ENCODE measurements at places on chromosomes 4 and X.
A peak's percentile ranks its signal among the peaks of the same experiment; 100 is the strongest.

DNA sequence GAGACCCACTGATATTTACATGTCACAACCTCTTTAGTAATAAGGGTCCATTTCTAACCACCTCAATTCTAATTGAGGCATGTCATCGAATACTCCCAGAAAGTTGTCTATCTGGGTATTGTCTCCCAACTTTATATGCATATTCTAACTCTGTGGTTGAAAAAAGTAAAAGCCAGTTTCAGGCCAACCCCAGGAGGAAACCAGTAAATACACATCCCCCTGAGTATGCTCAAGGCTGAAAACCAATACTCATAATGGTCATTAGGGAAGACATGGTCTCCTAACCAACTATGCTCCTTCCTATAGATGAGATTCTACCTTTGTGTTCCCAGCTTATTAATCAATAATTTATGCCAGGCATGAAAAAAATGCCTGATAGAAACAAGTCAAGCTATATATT, 96.6 kb downstream of the SH3KBP1 start:
- no peak for DNase-seq

- DNase-seq = peak; percentile 40
Measured at GRCh38 chr4:65007841-65008439, 598.7 kb upstream of the TECRL start.

DNA sequence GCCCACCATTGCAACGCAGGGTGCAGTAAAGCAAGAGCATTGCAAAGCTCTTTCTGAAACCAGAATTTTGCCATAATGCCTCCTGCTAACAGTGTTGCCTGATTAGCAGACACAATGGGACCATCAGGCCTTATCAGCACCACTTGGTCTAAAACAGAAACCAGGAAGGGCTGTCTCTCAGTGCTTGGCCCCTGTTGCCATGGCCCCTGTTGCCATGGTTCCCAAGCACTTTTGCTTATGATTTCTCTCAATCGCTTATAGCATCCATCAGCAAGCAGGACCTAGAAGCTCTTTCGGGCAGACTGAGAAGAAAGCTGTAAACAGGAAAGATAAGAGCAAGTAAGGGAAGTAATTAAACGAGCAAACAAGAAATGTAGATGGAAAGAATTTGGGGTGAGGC, 36.8 kb downstream of the RTL5 start:
- peak; percentile 7 for DNase-seq

- peak; percentile 66 for DNase-seq
Measured at GRCh38 chr4:94757192-94758140, at the start of gene BMPR1B. BMPR1B (plus strand) TSS chr4:94757955; CDS start chr4:95104425, 346,470 bp downstream.

- DNase-seq = no peak
Measured at GRCh38 chr4:2939383-2940243, 23.6 kb downstream of the NOP14 start.

DNA sequence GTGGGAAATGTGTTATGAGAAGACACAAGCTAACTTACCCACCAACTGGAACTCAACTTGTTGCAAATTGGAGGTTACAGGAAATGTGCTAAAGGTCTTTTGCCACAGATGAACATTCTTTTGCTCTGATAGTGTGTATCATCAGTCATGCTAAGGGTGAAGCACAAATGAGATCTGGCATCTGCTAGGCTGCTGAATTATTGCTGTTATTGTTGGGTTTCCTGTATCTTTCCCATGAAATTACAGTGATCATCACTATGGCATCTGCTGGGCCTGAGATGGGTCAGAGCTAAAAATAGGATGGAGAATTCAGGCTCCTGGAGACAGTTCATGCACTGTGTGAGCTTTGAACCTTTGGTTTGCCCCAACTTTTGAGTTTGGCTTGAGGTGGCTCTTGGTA, 124.5 kb downstream of the NPNT start:
- DNase-seq = peak; percentile 67

GRCh38 chrX:111411557-111411956, 435 bp downstream of the DCX start:
- DNase-seq = no peak

DNA sequence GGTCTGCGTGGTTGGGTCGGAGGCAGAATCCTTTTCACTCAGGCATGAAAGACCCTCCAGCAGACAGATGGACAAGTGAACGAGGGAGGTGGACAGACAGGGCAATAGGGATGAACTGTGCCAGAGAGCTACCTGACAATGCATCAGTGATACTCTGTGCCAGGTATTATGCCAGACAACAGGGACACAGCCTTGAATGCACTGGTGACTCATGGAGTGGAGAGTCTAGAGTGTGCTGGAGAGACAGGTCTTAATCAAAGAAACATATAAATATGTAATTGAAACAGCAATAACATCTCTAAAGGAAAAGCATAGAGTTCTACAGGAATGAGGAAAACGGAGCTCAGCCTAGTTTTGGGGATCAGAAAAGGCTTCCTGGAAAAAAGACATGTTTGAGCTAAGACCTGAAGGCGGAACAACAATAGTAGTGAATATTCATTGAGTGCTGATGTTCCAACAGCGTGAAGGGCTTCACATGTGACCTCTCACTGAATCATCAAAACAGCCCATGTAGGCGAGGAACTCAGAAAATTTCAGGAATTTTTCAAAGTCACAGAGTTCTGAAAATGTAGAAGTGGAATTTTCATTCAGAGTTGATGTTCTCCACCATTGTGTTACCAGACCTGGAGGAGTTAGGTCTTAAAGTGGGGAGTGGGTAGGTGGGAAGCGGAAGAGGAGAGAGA, 20.0 kb upstream of the FGFBP2 start:
- DNase-seq = peak; percentile 21

DNA sequence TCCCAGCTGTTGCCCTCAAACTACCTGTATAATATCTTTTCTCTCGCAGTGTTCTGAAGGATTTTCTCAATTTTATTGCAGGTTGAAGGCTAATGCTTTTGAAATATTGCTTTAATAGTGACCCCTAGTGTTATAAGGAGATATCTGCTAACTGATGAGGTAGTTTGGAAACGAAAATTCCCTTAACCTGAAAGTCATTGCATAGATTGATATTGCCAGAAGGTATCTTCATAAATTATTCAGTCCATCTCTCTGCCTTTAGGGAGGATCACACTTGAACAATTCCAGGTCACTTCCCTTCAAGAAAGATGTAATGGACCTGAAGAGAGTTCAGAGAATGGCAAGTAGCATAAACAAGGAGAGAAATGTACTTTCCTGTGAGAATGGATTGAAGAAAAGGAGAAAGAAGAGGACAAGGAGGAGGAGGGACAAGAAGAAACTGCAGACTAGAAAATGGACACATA, 44.1 kb downstream of the TIGD4 start:
- peak; percentile 37 for DNase-seq

- DNase-seq = no peak
Measured at GRCh38 chr4:150579551-150580234, 2.3 kb upstream of the MAB21L2 start.

DNA sequence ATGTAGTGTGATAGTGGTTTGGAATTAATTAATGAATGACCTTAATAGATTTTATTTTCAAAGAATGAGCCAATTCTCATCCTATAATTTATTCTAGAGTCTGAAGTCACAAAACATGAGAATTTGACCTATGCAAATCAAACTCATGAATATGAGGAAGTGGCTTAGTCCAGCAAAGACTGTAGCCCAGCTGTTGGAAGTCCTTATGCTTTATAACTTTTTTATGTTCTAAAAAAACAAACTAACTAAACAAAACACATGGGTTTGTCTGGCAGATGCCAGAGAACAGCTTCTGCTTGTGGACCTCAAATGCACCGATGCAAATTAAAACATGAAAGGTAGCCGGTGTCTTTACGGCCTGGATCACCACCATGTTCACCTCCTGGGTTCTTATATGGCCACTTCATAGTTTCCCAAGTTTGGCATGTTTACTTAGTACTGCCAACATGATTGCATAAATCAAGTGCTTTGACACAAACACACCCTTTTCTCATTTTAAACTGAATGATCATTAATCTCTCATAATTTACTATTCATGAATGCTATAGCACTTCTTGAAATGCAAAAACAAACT, 277.4 kb downstream of the PAPSS1 start:
- DNase-seq = no peak

GRCh38 chr4:88730811-88731210, 33.2 kb upstream of the NAP1L5 start:
- no peak for DNase-seq

DNA sequence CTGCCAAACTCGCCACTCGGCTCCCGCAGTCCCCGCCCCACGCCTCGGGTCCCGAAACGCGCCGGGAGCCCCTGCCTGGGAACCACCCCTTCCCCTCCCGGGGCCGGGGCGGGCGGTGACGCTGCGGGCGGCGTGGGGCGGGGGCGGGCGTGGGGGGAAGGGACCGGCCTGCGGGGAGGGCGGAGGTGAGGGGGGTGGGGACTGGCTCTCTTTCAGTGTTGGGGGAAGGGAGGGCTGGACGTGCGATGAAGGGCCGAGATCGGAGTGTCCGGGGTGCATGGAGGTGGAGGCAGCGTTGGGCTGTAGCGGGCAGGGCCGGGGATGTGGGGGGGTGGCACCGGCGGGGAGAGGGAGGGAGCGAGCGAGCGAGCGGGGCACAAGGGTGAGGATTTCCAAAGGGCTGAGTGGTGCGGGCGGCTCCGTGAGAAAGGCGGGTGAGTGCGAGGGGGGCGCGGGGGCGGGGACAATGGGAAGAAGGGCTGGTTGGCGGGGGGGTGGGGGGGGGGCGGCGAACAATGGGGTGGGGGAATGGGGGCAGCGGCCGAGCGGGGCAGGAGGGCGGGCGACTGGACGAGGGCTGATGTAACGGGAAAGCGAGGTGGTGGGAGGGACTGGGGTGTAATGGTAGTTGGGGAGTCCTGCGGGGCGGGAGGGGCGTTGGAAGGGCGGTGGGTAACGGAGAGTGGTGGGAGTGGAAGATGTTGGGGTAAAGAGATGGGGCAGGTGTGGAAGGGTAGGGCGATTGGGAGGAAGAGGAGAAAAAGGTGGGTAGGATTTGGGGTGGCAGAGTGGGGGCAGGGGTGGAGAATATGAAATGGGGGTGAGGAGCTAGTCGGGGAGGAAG, 578 bp downstream of the DCUN1D4 start:
- peak; percentile 56 for DNase-seq

- peak; percentile 1 for DNase-seq
Measured at GRCh38 chr4:79528241-79528706, 120.2 kb upstream of the GK2 start.

DNA sequence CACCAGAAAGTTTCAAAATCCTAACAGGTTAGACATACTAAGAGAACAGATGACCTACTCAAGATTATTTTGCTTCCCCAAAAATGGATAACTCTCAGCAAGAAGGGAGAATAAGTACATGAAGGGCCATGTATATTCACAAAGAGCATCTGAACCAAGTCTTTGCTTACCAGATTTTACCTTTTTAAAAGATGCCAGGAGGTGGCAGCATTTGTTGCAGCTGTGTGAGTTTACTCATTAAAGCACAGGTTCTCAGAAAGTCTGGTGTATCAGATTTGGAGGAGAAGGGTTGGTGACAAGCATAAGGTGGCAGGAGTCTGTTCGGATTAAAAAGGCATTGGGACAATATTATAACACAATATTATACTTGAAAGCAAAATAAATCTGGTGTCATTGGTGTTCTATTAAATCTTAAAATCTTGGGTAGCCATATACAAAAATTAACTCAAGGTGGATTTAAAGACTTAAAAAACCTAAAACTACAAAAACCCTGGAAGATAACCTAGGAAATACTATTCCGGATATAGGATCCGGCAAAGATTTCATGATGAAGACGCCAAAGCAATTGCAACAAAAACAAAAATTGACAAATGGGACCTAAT, 51.3 kb upstream of the NFKB1 start:
- DNase-seq = peak; percentile 68

- peak; percentile 41 for DNase-seq
Measured at GRCh38 chrX:133921764-133922389, 63.5 kb downstream of the GPC3 start.

GRCh38 chr4:142372530-142373260, 473.4 kb downstream of the INPP4B start:
- DNase-seq = no peak

DNA sequence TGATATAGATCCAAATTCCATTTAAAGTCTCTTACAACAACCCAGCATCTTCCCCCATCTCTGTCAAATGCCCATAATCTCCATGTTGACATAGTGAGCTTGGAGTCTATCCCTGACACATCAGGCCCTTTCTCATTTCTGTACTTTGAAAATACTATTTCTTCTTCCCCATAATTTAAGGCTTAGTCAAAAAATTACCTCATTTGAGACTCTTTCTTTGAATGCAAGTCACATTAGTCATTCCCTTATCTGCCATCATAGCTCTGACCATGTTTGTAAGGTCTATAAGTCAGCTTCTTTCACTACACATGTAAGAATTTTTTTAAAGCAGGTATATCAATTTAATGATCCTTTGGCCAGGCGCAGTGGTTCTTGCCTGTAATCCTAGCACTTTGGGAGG, 99.9 kb downstream of the DDX60 start:
- peak; percentile 58 for DNase-seq

- DNase-seq = no peak
Measured at GRCh38 chrX:37716602-37717001, 31.0 kb downstream of the XK start.

- DNase-seq = no peak
Measured at GRCh38 chr4:12458621-12459020, 1025.5 kb downstream of the RAB28 start.

GRCh38 chr4:146842876-146843275, 102.8 kb downstream of the TTC29 start:
- DNase-seq = no peak

DNA sequence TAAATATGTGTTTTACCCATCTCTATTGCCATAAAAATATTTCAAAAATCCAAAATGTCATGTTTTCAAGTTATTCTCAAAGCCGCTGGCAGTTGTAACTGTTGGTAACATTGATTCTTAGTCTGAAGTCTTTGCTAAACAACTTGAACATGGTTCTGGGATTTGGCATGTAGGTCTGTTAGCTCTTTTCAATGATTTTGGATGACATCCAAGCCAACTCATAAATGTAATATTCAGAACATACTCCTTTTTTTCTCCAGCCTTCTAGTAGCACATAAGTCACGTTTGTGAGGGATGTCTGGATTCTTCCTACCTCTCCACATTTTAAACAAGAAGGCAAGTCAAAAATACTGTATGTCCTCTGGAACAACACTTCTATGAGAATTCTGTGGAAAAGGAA, 305.3 kb downstream of the PRR32 start:
- no peak for DNase-seq

- DNase-seq = peak; percentile 53
Measured at GRCh38 chrX:119427024-119427794, 28.1 kb downstream of the SLC25A43 start.

DNA sequence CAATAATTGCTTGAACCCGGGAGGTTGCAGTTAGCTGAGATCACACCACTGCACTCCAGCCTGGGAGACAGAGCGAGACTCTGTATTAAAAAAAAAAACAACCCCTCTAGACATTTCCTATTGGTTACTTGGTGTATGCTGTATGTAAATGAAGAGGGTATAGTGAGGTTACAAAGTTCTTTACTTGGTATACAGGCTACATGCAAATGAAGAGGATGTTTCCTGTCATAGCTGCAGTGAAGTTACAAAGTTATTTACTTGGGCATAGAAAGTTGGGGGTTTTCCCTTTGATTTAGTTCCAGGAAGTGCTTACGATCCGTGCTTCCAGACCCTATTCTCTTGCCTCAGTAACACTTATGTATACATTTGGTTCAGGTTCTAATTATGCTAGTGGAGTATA, 38.4 kb upstream of the CLNK start:
- no peak for DNase-seq

- peak; percentile 100 for DNase-seq
Measured at GRCh38 chr4:73704314-73705055, 35.9 kb upstream of the CXCL8 start.

- peak; percentile 48 for DNase-seq
Measured at GRCh38 chrX:44908153-44908552, 35.2 kb downstream of the KDM6A start.

- DNase-seq = no peak
Measured at GRCh38 chr4:156459584-156459983, 505.9 kb upstream of the CTSO start.

- DNase-seq = no peak
Measured at GRCh38 chrX:150499240-150499639, 69.2 kb upstream of the MTM1 start.
